ENCODE measurements at places on chromosomes 13 and 19. TPM values are rescaled to one million over a fixed set of nuclear protein-coding genes. Genes with fewer than 3 reads are reported as not detected.
A peak's percentile ranks its signal among the peaks of the same experiment; 100 is the strongest.

Gene ZNF91
- 1.5 TPM for total RNA-seq

DNA sequence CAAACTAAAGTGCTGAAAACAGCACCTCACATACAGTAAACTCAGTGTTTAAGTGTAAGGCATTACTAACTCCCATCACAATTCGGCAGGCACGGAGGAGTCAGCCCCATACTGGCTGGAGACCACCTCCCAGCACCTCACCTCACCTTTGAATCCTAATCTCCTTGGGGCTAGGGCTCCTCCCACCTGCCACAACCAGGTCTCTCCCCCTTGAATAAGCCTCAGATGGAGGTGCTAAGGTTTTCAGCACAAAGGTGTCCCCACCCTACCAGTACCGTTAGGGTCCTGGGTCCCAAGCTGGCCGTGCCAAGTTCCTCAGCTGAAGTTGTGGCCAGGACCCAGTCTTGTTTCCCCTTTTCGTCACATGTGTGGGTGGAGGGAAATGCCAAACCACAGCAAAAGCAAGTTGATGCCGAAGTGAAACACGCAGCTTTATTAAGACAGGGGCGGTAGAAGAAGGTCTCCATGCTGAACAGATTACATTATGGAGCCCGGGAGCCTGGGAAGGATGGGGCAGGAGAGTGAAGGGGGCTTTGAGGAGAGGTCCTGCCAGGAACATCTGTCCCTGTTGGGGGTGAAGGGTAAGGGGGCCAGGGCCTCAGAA, at the start of gene IGFLR1:
Gene IGFLR1 (minus strand): TSS at position 332 of the 604 bp plus-strand sequence. CDS start 1,272 bp downstream, outside the sequence.
- DNase-seq: no peak

GRCh38 chr13:92734068-92734467, 492.5 kb upstream of the GPC6 start:
- no peak for DNase-seq

- no peak for DNase-seq
Measured at GRCh38 chr13:59706101-59706976, 457.4 kb downstream of the DIAPH3 start.

- DNase-seq: no peak
Measured at GRCh38 chr13:28641600-28641926, 17.4 kb upstream of the POMP start.

DNA sequence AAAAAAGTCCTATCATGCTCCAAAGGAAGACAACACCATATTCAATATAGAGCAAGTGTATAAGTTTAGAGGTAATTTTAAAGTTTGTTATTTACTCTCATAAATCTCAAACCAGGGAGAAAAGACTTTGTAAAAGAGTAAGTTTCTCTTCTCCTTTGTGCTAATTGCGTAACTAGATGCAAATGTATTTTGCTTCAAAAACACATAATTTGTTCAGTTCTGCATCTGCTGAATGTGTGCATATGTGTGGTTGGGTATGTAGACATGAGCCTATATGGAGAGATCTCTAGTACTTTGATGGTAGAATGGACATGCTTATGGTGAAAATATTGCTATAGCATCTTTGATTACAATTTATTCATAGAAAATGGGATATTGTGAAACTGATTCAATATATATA, 17.8 kb upstream of the MIR17HG start:
- no peak for DNase-seq

Gene RNF225
- 0.26 TPM for total RNA-seq

DNA sequence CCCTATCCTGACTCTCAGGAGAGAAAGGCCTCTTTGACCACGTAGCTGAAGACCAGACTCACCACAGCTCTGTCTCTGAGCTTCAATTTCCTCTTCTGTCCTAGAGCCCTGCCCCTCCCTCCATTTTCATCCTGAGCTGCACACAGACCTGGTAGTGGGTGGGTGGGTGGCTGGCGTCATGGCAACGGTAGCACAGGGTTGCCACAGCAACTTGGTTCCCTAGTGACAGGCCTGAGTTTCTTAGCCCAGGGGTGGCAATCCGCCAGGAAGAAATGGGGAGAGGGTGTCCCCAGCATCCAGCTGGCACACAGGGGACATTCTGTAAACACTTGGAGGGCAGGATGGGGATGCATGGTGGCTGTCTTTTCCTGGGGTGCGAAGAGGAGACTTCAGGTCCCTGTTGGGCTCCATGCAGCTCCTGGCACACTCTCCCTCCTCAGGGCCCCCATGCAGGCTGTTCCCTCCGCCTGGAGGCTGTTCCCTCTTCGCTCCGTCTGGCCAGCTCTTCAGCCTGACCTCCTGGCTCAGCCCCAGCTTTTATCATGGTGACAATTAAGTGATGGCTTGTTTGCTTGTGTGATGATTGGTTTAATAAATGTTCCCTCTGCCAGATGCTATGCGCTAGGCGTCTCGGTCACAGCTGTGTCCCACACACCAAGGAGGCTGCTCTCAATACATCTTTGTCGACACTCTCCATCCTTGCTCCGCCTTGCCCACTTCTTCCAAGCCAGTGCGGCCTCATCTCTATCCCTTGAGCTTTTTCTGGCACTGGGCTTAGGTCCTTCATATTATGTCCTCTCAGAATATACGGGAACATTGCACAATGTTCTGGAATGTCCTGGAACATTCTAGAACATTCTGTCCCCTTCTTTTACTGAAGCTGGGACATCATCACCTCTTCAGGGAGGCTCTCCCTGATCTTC, 7.4 kb upstream of the KLHL26 start:
- DNase-seq: no peak

Gene EPSTI1
- total RNA-seq: 4.9 TPM

Gene OR2Z1
- total RNA-seq: not detected

Gene C5AR1
- total RNA-seq: 8.0 TPM

- no peak for DNase-seq
Measured at GRCh38 chr13:85255978-85256377, 543.2 kb downstream of the SLITRK6 start.

Gene MCEMP1
- not detected for total RNA-seq

GRCh38 chr13:41813426-41813825, 147.5 kb downstream of the VWA8 start:
- no peak for DNase-seq

Gene IQCN
- total RNA-seq: 0.32 TPM

GRCh38 chr13:75906315-75906714, 270.2 kb downstream of the LMO7 start:
- no peak for DNase-seq

DNA sequence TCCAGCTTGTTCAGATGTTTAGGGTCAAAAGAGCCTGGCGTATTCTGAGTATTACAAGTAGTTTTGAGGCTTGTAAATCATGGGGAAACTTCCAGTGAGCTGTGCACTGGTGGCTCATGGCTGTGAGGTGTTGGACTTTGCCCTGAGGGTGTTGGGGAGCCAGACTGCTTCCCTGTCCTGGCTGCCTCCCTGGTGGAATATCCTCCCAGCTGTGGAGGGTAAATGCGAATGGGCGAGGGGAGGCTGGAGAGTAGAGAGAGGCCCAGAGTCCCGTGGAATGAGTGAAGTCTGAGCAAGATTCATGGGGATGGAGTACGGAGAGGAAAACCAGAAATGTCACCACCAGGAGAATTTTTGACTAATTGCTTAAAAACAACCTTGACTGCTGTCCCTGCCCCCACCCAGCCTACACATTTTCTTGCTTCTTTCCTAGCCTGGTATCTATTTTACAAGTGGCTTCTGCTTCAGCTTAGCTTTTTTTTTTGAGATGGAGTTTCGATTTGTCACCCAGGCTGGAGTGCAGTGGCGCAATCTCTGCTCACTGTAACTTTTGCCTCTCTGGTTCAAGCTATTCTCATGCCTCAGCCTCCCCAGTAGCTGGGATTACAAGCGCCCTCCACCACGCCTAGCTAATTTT, 3.7 kb downstream of the SNRPA start:
- DNase-seq: no peak

Gene NBEA
- total RNA-seq: 4.2 TPM

Gene KLK15
- not detected for total RNA-seq

DNA sequence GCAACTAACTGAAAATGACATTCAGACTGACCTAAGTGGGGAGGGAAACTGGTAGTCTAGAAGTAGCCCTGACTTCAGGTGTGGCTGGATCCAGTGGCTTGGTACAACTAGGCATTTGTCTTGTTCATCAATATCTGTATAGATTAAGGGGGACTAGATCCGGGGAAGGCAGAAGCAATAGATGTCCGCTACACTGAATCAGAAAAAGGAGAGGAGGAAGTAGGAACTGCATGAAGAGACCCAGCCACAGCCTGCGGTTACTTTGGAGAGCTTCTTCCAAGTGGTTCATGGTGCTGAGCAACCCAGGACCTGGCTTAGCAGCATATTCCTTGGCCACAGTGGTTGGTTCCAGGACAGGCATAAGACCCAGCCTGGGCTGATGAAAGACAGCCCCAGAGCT, 9.9 kb upstream of the PRODH2 start:
- no peak for DNase-seq

DNA sequence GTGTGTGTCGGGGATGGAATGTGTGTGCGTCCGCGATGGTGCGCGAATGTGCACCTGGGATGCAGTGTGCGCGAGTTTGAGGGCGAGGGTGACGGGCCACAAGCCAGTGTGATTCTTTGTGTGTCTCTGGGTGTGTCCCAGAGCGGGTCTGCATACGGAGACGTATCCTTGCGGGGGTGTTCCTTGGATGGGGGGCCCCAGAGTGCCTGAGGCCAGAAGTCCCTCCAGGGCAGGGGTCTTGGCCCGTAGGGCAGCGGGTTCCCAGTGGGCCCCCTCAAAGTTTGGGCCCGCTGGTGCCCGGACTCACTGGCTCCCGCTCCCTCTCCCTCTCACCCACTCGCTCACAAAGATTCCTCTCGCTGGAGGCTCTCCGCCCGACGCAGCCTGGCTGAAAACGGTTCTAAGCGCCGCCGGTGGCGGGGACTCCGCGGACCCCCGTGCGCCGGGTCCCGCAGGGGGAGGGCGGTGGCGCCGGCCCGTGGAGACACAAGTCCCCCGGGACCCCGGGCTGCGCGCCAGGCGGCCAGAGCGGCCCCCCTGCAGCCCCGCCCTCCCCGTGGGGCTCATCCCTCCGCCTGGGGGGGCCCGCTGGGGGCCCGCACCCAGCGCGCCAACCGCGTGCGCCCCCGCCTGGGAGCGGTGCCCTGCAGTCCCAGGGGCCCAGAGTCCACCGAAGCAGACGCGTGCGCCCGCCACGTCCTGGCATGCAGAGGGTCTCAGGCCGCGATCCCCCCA, 886 bp downstream of the CRLF1 start:
- DNase-seq: no peak

GRCh38 chr19:29927944-29928625, 14.0 kb upstream of the URI1 start:
- DNase-seq: no peak

Gene PTGIR
- not detected for total RNA-seq

- DNase-seq: no peak
Measured at GRCh38 chr13:93098972-93099371, 127.6 kb upstream of the GPC6 start.

- peak; percentile 28 for DNase-seq
Measured at GRCh38 chr19:39199025-39199424, 2.3 kb downstream of the NCCRP1 start.

GRCh38 chr19:55096061-55096701, 20.5 kb downstream of the EPS8L1 start:
- no peak for DNase-seq

DNA sequence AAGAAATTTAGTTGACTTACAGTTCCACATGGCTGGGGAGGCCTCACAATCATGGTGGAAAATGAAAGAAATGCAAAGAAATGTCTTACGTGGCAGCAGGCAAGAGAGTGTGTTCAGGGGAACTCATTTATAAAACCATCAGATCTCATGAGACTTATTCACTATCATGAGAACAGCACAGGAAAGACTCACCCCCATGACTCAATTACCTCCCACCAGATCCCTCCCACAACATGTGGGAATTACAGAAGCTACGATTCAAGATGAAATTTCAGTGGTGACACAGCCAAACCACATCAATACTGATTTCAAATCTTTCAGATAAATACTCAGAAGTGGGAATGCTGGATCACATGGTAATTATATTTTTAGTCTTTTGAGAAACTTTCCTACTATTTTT, 1357.9 kb downstream of the SLITRK5 start:
- no peak for DNase-seq

- no peak for DNase-seq
Measured at GRCh38 chr13:25400925-25401324, 29.2 kb downstream of the ATP8A2 start.

Gene CRX
- not detected for total RNA-seq

Data from NCI-H460 (cell line).